ENCODE measurements at places on chromosomes 7 and 10.

DNA sequence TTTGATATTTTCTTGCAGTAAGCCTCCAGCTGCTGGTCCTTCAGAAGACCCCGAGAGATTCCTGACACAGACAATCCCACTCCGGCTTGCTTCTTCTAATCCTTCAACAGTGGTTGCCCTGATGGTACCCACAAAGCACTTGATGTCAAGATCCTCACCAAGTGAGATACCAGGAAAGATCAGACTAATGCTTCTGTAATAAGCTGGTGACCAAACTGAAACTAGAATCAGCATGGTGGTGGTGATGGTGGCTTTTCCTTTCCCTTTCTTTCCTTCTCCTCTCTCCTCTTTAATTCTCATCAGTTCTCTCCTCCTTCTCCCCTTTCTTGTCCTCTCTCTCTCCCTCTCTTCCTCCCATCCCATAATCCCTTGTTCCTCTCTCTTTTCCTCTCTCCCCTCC lies 25.8 kb upstream of the CASD1 start:
- no peak for DNase-seq

- DNase-seq: peak; percentile 43
These were observed 139.2 kb downstream of the LCOR start for GRCh38 chr10:96971324-96971723.

GRCh38 chr7:48781752-48782151 lies 142.6 kb upstream of the CDC14C start:
- DNase-seq: peak; percentile 88

GRCh38 chr7:69961436-69961835 lies 363.2 kb downstream of the AUTS2 start:
- DNase-seq: no peak

DNA sequence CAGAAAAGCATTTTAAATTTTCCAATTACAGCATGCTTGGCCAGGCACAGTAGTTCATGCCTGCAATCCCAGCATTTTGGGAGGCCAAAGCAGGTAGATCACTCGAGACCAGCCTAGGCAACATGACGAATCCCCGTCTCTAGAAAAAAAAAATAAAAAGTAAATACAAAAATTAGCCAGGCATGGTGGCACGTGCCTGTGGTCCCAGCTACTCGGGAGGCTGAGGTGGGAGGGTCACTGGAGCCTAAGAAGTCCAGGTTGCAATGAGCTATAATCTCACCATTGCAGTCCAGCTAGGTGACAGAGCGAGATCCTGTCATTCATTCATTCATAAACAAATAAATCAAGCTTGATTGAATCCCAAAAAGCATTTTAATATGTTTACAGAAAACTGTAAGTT lies 234.9 kb downstream of the PARD3 start:
- no peak for DNase-seq

- DNase-seq: peak; percentile 65
These were observed 52.8 kb downstream of the ARHGAP22 start for GRCh38 chr10:48551861-48552591.

- DNase-seq: peak; percentile 74
These were observed 7.9 kb downstream of the NUB1 start for GRCh38 chr7:151349507-151349853.

DNA sequence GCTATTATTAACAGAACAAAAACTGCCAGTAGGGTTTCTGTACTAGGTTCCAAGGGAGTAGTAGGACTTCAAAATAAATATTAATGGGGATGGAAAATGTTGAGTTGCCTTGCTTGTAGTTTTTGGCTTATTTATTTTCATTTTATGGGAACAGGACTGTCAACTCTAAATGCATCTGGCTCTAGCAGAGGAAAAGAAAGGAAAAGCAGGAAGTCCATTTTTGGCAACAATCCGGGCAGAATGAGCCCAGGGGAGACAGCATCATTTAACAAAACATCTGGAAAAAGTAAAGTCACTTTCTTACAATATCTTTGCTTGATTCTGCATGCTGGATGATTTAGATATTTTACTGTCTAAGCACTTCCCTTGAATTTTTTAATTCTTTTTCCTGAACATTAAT lies 69.4 kb downstream of the NOC3L start:
- no peak for DNase-seq

- DNase-seq: peak; percentile 89
These were observed 7.2 kb downstream of the RBM20 start for GRCh38 chr10:110651044-110651958.

DNA sequence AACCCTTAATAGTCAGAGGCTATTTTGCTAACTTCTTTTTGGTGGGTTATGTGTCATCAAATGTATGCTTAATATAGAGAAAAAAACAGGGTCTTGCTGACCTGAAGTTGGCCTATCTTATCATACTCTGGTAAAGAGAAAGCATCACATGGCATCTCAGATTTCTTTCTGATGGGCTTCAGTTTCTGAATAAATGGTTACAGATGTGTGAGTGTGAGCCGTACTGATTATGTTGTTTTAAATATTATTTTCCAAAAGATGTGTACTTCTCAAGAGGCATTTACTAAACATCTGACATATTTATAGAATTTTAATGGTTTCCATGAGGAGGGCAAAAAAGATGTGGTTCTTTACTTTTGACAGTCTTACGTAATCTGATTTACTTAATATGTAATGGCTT lies 28.4 kb downstream of the BBS9 start:
- DNase-seq: no peak

GRCh38 chr10:98309366-98310355 lies 41.7 kb upstream of the LOXL4 start:
- peak; percentile 89 for DNase-seq

GRCh38 chr10:123521556-123521955 lies 144.6 kb upstream of the GPR26 start:
- DNase-seq: no peak

- DNase-seq: no peak
These were observed 37.5 kb downstream of the LRRC18 start for GRCh38 chr10:48902096-48902495.

DNA sequence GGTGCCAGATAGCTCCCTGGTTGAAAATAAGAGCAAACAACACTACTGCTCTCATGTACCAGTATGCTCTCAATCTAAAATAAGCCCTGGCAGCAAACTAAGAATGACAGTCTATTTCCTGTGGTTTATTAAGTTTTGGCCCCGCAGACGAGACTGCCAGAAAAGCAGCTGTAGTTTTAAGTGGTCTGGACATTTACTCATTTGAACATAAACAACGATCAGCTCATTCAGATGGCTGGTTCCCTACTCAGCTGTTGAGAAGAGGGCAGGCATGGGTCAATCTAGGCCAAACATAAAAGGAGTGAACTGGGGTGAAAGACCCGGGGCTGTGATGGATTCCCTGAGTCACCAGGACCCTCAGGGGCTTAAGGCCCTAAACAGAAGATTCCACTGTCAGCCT lies 4.5 kb downstream of the TRIL start:
- DNase-seq: no peak

GRCh38 chr10:103653581-103654037 lies 160.1 kb downstream of the NEURL1 start:
- DNase-seq: peak; percentile 73

DNA sequence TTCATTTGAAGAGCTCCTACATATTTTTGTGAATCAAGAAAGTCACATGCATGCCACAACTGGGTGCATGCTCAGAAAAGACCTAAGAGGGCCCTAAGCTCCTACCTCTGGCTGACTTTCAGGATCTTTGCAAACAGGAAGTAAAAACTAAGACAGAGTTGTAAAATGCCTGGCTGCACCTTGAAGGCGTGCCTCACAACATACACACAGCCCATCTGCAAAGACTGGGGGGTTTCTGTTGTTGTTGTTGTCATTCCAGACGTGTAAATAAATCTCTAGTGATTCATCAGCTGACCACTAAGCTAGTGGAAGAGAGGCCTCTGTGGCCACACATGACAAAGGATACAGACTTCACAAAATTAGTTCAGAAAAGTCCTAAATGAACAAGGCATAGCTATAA lies 31.8 kb downstream of the SMURF1 start:
- no peak for DNase-seq

- DNase-seq: no peak
These were observed 47.0 kb downstream of the CCDC71L start for GRCh38 chr7:106613848-106614560.

- DNase-seq: peak; percentile 52
These were observed 133.7 kb upstream of the SH2B2 start for GRCh38 chr7:102152672-102153598.

GRCh38 chr10:130875897-130876472 lies 435.5 kb downstream of the TCERG1L start:
- no peak for DNase-seq

- peak; percentile 58 for DNase-seq
These were observed 826.1 kb downstream of the GRM8 start for GRCh38 chr7:126426652-126427051.

DNA sequence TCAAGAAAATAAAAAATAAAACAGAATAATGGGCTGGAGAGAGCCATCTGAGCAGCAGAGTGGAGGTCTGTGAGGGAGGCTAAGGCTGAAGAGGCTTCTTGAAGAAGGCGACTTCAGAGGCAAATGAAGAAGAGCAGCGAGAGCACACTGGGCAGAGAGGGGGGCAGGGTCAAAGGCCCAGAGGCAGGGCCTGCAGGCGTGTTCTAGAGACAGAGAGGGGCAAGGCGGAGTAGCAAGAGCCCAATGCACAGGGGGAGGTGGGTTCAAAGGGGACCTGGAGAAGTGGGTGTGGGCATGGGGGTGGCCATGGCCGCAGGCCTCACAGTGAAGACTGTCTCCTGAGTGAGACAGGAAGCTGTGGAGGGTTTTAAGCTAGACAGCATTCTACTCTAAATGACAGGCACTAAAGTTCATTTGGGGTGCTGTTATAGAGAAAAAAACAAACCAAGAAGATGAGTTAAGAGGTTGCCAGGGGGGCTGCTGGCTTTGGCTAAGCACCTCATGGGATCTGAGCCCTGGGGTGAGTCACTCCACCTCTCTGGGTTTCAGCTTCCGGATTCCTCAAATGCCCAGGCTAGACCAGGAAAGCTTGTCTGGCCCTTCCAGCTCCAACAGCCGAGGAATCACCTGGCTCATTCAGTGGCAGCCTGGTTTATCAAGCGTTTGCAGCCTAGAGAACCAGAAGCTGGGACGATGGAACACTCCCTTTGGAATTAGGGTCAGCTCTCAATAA lies 81.7 kb downstream of the DLG5 start:
- peak; percentile 17 for DNase-seq

DNA sequence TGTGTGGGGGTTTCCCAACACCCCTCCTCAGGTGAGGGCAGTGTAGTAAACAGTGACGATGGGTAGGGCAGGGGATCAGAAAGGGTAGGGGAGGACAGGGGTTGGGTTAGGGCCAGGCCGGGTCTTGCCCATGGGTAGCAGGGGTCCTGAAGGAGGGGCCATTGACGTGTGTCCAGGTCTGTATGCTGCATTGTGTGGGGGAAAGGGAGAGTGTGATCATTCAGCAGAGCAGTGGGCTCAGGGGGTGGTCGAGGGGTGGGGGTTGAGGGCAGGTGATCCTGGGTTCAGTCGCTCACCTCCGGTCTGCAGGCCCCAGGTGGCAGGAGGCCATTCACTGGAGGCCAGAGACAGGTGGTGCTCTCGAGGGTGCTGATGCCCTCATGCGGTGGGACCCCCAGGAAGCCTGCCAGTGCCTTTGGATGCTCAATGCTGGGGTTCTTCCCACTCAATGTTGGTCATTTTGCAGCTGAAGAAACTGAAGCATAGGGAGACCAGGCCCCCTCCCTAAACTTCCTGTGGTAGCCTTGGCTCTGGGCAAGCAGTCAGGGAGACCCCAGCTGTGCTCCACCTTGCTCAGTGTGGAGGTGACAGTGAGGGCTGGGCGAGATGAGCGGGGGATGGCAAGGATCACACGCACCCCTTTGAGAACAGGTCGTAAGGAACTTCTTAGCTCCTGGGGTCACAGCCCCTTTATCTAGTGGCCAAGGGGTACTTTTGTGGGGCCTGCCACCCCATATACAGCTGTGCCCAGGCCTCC lies 48.8 kb upstream of the CAMK2B start:
- DNase-seq: no peak

GRCh38 chr10:102645741-102646609 lies 1.7 kb downstream of the TRIM8 start:
- peak; percentile 84 for DNase-seq

GRCh38 chr10:1454428-1454827 lies 282.9 kb downstream of the ADARB2 start:
- DNase-seq: peak; percentile 78

DNA sequence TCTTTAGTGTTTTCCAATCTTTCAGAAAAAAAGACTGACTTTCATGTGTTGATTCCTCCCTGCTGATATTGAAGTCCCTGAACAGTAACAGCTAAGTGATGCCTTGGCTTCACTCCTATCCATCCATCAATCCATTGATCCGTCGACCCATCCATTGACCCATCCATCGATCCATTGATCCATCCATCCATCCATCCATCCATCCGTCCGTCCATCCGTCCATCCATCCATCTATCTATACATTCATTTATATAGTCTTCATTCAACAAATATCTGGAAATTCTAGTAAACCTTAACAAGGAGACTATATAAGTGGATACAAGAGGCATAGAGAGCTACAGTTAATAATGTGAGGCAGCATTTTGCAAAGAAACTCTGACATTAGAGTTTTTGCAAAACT lies 21.6 kb upstream of the LAMB1 start:
- no peak for DNase-seq

DNA sequence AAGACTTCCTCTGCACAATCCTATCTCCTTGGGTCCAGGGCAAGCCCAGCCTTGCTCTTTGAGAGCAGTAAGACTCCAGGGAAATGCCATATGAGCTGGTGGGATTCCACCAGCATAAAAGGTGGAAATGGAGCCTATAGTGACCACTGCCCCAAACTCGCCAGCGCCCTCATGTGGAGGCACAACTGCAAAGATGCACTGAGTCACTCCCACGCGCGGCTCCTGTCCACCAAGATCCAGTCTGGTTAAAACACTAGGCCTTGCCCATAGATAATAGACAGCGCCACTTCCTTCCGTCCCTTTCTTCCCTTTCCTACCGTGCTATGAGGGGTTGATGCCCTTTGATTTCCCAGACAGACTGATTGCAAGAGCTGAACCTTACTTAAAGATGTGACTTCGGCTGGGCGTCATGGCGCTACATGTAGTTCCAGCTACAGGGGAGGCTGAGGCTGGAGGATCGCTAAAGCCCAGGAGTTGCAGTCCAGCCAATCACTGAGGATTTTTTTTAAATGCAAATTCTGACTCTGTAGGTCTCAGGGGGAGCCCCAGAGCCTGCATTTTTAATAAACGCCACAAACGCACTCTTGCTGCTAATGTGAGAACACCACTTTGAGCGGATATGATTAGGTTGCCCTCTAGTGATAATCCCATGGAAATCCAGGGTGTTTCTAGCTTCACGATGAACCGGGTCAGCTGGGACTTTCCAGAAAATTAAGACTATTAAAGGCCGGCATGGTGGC lies 136.5 kb downstream of the EPC1 start:
- DNase-seq: peak; percentile 81

GRCh38 chr10:71247804-71248203 lies 35.4 kb downstream of the UNC5B start:
- DNase-seq: no peak

GRCh38 chr10:70331486-70332268 lies 47.9 kb upstream of the NPFFR1 start:
- peak; percentile 95 for DNase-seq

- DNase-seq: no peak
These were observed 70.5 kb upstream of the SP4 start for GRCh38 chr7:21357151-21358097.

GRCh38 chr7:88357294-88357693 lies 50.6 kb upstream of the STEAP4 start:
- DNase-seq: peak; percentile 78

- DNase-seq: no peak
These were observed 82.1 kb downstream of the USP6NL start for GRCh38 chr10:11529276-11529903.

Measured in DMS53 (cell line).